ENCODE measurements at places on chromosomes 2 and 18.

DNA sequence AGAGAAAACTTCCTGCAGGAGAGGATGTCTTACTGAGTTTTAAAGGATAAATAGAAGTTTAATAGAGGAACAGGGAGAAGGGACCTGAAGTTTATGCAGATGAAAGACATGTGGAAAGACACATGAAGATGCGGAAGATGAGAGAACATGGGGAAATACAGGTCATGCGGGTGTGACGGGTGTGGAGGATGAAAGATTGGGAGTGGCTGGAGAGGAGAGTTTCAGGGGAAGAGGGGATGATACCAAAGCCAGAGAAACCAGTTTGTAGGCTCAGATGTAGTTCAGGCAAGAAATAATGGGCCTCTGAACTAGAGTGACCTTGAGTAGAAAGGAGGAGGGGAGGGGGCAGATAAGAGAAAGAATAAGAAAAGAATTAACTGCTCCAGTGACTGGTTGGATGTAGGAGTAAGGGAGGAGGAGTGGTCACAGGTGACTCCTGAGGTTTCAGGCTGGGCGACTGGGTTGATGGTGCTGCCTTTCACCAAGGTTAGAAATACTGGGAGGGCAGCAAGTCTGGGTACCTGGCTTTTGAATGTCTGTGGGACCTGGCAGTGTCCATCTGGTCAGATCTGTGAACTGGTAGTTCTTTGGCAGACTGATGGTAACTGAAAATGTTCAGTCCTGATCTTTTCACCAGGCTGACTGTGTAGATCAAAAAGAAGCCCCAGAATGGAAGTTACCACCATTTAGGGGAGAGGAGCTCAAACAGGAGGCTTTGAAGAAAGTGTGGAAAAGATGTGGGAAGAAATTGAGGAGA lies 69.4 kb downstream of the TET3 start:
- DNase-seq = no peak

DNA sequence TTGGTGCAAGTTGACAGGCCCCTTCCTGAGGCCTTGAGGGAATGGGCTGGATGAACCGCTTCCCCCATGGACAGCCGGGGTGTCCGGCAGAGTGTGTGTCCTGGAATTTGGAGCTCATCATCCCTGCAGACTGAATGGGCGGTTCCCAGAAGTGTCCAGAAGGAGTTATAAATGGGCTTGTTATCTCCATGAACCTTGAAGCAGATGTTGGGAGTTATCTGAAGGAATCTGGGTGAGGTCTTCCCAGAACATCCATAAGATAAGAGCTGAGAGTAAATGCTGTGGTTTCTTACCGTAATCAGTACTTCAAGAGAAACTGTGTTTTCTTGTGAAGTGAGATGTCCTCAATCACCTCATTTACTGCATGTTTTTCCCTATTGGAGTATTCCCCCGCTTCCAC lies 21.1 kb downstream of the PLB1 start:
- DNase-seq = no peak

- no peak for DNase-seq
Observed at GRCh38 chr18:13359210-13359609, 140.7 kb downstream of the LDLRAD4 start.

DNA sequence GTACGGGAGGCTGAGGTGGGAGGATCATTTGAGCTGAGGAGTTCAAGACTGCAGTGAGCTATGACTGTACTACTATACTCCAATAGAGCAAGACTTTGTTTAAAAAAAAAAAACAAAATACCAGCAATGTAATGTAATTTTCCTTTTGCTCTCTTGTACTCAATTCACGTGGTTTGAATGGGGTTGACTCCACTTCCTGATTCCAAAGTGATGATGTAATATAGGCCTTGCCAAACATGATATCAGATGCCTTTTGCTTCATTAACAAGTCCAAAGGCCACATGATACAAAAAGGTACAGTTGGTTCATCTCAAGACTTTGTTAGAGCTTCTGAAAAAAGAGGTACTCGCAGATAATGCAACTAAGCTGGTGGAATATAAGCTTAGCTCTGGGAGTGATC lies 321.8 kb downstream of the ZEB2 start:
- DNase-seq = no peak

GRCh38 chr2:28997847-28998735 lies 17.0 kb downstream of the TOGARAM2 start:
- DNase-seq = no peak

GRCh38 chr2:167508709-167509108 lies 620.4 kb downstream of the XIRP2 start:
- DNase-seq = no peak

DNA sequence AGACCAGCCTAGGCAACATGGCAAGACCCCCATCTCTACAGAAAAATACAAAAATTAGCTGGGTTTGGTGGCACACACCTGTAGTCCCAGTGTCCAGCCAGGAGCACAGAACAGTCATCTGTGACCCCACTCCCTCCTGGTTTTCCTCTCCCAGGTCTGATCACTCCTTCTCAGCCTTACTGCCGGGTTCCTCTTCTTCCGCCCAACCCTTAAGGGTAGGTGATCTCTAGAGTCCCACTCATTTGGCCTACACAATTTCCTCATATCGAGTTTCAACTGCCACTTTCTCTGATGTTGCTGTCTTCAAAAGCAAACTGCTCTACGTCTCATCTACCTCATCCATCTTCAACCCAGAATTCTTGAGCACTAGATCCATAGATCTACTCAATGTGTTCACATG lies 13.4 kb upstream of the MAT2A start:
- no peak for DNase-seq

DNA sequence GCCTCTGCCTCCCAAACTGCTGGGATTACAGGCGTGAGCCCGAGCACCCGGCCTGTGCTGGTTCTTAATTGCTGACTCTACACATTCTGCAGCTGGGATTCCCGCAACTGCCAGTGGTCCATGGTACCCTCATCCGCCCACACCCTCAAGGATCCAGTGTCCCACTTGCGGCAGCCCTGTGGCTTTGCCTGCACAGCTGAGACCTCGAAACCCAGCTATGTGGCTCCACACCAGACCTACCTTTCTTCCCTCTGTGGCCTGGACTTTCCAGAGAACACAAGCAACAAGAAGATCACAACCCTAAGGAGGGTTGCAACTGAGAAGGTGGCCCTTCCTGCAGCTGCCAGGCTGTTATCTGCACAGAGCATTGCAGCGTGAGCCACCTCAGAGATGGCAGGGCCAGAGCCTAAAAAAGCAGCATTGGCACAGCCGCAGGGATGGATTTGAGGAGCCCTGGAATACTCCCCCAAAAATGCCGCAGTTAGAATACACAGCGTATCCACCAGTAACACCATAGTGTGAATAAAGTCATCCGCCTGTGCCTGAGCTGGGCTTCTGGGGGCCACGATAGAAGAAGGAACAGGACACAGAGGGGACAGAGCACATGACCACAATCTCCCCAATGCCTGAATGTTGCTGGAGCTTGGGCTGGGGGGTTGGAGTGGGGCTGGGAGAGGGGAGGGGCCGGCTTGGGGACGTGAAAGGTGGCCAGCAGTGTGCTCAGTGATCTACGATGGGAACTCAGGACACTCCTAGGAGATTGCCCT lies 1.9 kb downstream of the GPR55 start:
- no peak for DNase-seq

DNA sequence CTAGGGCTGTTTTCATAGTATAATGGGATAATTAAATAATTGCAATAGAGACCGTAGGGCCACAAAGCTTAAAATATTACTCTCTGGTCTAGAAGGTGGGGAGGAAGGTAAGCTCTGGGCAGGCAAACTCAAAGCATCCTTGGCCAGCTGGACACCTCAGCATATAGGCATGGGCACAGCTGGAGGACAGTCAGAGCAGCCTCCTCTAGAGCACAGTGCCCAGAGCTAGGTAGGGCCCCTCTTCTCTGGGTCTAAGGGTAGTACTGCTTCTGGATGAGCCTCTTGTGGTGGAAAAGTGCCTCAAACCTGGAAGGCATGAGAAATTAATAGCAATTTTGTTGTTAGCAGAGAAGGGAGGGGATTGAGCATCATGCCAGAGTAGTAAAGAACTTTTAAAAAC lies 291.3 kb upstream of the FBXO11 start:
- no peak for DNase-seq

- DNase-seq = no peak
Observed at GRCh38 chr2:62266433-62267038, 70.6 kb downstream of the B3GNT2 start.

GRCh38 chr18:44526705-44527415 lies 153.8 kb upstream of the SETBP1 start:
- DNase-seq = no peak

DNA sequence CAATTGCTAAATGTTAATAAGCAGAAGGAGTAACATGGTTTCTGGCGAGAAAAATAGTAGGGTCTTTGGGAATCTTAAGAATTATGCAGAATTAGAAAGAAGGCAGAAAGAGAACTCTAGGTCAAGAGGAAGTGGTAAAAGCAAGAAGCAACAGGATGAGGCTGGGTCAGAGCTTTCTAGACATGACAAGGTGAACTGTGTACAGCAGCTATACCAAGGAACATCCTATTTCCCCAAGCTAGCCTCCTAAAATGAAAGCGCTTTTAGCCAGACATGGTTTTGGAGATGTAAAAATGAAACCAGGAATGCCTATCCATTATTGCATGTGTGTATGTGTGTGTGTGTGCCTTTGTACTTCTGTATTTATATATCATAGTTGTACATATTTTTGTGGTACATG lies 42.3 kb upstream of the STAT1 start:
- DNase-seq = no peak

DNA sequence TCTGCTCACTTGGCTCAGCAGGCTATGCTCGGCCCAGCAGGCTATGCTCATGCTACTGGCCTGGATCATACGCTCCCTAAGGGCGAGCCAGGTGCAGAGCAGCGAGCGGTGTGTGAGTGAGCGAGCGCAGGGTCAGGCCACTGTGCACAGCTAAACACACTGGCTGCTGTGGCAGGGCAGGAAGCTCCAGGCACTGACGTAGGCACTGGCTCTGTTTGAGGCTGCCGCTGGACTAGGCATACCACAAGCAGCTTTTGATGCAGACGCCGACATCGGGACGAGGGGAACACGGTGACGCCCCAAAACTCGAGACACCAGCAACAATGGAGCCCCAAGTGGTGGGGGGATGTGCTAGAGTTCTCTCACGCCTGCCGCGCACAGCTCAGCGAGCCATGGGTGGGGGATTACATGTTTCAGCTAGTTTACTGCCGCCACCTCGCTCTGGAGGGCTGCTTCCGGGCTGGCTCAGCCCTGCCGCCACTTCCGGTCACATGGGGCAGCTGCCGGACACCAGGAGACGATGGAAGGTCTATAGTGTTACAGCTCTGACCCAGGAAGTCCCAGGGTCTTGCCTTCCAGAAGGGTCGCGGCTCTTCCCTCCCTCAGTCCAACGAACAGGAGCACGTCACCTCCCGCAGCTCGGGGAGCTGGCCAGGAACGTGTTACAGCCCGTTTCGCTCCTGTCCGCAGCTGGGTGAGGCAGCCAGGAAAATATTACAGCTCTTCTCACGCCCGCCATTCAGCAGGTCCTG lies 1176.9 kb upstream of the LRRTM1 start:
- DNase-seq = no peak

GRCh38 chr2:235968616-235969324 lies 199.4 kb downstream of the GBX2 start:
- no peak for DNase-seq

DNA sequence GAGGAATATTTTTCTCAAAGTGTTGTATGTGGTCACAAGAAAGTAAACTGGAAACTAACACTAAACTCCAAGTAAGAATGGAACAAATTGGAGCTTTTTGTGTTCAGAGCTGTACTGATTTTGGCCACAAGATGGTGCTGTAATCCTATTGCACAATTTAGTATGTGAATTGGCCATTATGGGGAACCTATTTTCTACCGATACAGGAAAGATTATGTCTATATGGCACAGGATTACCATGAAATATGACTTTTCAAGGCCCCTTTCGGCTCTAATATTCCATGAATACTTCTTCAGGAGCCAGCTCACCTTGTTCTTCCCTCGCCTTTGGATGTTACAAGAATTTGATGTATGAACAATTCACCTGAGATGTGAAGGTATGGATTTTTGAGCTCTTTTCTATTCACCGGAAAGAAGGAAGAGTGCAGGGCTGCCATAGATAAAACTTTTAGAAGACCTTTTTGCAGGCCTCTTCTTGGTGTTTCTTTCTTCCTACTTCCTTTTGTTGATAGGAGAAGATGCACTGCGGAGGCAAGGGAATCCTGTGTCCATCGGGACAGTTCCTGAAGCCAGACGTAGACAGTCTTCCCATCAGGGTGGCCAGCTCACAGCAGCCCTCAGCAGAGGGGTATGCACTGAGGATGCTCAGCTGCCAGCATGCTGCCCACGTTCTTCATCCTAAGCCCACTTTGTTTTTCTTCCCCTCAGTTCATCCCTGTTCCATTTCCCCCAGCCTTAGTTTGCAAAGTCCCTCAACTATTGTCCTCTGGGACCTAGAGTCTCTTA lies 13.3 kb downstream of the MRPL44 start:
- no peak for DNase-seq

GRCh38 chr18:79677221-79677620 lies 2.4 kb upstream of the CTDP1 start:
- DNase-seq = no peak

- DNase-seq = no peak
Observed at GRCh38 chr2:241391892-241392665, 36.0 kb downstream of the FARP2 start.

- no peak for DNase-seq
Observed at GRCh38 chr18:79792988-79793355, 4.8 kb upstream of the KCNG2 start.

GRCh38 chr2:152106464-152106863 lies 7.6 kb upstream of the CACNB4 start:
- no peak for DNase-seq

DNA sequence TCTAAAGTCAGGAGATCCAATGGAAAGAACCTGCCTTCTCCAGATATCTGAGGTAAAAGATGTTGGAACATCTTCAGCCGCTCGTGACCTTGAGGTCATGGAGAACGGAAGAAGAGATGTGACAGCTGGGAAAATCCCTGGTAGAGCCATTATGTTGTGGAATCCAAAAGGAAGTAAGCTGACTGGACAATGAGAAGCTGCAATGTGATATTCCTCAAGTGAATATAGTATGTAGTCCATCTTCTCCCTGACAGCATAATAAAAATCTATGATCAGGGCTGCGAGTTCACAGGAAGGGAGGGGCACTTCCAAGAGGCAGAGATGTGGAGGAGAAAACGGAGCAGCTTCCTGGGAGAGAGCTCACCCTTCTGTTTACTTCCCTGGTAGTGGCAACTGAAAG lies 201.0 kb upstream of the SP5 start:
- no peak for DNase-seq

GRCh38 chr2:112166806-112167499 lies 28.8 kb downstream of the FBLN7 start:
- no peak for DNase-seq

DNA sequence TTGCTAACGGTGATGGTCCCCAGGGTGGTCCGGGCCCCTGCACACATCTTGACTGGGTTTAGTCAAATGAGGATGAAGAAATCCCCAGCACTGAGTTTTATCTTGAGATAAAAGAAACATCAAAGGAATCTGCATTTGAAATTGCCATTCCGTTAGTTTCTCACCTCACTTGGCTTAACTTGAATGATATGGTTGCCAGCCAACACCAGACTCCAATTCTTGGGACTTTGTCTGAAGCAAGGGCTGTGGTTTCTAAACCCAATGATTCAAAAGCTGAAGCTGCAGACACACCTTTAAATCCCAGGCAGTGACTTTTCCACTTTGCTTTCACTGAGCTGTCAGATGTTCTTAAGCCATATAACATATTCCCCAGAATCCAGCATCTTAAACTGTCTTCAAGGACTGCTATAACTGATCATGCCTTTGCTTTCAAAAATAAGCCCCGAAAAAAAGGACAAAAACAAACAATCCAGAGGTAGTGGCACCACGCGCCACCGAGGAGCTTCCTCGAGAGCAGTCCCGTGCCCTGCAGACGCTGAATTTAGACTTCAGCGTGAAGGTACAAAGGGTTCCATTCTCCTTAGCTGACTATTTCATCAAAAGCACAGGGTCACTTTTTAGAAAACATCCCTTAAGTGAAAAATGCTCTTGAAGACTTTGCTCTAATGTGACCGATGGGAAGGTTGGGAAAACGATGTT lies 189.3 kb downstream of the HDAC4 start:
- DNase-seq = no peak
